ENCODE measurements at places on chromosomes 12 and 14.

GRCh38 chr14:86020841-86021240 is 490.9 kb downstream of the FLRT2 start:
- DNase-seq = no peak

DNA sequence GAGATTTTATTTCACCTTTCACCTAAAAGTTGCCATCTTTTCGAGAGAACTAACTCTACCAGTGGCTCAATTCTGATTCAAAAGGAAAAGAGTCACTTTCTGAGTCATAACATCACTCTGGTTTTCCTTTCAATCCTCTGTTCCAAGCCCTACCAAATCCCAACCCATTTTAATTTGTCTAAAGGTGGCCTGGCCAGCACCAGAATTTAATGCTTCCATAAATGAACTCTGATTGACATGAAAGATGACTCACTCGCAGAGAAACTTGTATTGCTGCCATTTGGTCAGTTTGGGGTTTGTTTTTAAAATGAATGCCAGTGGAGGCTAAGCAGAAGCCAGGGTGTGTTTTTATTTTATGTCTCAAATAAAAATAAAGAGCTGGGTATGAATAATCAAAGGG is 117.4 kb upstream of the SOX5 start:
- no peak for DNase-seq

DNA sequence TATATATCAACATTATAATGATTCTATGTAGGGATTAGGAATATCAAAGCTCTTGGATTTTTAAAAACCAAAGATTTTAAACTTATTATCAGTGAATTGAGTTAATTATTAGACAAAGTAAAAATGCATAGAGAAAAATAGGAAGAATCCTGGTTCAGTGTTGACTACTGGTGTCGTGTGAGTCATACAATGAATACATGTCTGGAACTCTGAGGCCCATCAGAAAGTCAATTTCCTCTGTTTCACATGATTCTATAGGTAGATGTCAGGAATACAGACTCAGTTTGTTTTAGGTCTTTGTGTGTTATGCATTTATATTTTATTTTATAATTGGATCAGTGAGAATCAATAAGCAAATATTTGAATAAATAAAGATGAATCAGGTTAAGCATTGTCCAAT is 84.5 kb upstream of the RTL1 start:
- DNase-seq = no peak

DNA sequence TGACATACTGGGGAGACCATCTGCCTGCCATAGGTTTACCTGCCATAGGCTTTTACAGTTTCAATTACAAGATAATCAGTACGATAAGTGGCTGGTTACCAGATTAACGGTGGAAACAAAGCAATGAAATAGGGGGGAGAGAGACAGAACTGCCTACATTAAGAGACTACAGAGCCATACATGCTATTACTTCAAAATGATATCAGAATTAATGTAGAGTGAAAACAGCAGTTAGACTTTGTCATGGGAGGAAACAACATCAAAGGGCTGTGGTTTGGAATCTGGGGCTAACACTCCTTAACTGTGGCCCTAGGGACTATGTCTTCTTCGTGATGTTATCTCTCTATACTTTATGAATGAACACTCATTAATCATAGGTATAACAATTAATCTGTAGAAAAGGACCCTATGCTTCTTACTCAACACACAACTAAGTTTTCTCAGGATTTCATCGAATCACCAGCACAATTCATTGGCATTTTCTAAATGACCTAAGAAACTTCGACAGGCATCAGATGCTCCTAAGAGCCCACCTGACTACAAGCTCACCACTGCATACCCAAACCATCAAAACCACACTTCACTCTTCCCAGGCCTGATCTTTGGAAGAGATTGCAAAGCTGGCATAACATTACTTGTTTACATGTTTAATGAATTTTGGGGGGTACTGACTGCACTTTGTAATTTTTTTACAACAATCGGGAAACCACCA is 475.6 kb upstream of the SOX5 start:
- DNase-seq = no peak

DNA sequence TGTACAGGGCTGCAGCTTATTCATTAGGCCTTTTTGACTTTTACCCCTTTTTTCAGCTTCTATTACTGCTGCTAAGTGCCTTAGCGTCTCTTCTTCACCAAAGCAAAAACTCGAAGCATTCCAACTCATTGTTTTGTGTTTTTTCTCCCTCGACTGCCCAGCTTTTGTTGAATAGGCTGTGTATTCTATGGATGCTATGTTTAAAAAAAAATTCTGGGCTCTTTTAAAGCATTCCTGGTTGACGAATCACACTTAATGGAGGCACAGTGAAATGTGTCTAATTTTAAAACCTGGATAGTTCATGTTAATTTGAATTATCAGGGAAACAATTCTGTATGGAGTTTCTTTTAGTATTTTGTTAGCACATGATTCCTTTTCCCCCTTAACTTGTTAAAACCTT is 29.7 kb downstream of the KTN1 start:
- DNase-seq = no peak

DNA sequence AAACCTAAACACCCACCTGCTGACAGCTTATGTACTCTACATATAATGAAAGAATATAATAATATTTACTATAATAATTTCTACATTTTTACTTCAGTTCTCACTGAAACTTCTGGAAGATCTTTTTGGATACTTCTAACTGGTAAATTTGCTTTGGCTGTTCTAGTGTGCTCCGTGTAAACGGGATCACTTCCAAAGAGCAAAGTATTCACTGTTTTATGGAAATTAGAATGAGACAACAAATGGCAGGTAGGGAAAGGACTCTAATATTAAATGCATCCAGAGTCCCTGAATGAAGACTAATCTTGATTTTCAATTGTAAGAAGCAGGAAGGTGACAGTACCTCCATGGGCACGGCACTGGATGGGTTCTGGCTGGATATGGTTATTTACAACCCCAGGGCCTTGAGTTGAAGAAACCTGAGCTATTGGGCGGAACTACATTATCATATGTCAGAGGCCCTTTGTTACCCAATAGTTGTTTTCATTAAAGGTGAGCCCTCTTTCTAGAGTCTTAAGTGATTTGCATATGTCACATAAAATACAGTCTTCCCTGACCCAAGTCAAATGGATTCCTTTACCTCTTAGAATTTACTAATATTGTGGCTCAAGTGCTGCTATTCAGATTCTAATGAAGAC is 10.7 kb downstream of the ERP29 start:
- DNase-seq = no peak

- DNase-seq = no peak
Measured at GRCh38 chr14:76326918-76327689, 48.8 kb upstream of the ESRRB start.

- DNase-seq = no peak
Measured at GRCh38 chr14:100703386-100704220, 23.1 kb upstream of the DLK1 start.

- no peak for DNase-seq
Measured at GRCh38 chr12:123059500-123059899, 79.0 kb downstream of the ARL6IP4 start.

GRCh38 chr14:53766106-53766505 is 190.5 kb downstream of the BMP4 start:
- no peak for DNase-seq

- DNase-seq = no peak
Measured at GRCh38 chr14:77222546-77223225, 41.1 kb downstream of the TMEM63C start.

DNA sequence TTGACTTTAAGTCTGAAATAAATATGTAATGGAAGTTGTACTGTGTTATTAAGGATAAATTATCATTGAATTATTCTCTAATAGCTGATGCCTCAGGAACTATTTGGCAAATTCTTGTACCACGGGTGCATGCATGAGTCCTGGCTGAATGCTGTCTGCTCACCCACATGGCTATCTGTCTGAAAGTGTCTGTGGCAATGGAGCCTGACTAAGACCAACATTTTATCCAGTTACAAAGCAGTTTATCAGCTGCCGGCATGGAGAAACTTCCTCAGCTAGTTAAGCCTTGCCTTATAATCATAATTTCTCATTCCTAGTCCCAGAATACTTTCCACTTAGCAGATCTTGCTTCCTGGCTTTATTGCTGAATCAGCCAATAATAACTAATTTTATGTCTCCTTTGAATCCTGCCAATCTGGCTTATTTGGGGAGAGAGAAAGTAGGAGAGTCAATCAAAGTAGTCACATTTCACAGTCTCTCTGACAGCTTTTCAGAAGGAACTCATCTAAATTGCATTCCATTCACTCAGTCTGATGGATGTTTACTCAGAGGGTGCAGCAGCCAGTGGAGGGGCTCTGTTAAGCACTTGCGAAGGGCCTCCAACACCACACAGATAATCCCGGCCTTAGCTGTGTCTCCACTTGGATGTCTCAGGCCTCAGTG is 280.6 kb upstream of the CLEC14A start:
- no peak for DNase-seq

- DNase-seq = no peak
Measured at GRCh38 chr14:23381871-23382270, 5.0 kb downstream of the CMTM5 start.

- no peak for DNase-seq
Measured at GRCh38 chr14:87955501-87955900, 37.5 kb downstream of the GALC start.
